ENCODE measurements at places on chromosomes 4 and X.
A peak's percentile ranks its signal among the peaks of the same experiment; 100 is the strongest.

DNA sequence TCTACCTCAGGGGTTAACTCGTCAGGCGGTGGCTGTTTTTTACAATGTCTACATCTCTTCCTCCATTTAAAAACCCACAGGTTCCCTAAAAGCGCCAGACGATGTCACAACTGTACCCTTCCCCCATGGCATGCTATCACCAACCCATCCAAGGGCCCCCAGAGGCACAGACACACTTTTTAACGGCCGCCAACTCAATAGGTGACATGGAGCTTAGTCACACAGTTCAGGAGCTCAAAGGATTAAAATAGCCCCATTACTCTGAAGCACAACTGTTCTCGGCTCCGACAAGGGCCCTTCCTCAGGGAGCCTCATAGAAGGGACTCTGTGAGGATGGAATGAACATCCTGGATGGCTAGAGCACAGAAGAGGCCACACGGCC, 12.4 kb downstream of the SH3KBP1 start:
- DNase-seq = no peak

DNA sequence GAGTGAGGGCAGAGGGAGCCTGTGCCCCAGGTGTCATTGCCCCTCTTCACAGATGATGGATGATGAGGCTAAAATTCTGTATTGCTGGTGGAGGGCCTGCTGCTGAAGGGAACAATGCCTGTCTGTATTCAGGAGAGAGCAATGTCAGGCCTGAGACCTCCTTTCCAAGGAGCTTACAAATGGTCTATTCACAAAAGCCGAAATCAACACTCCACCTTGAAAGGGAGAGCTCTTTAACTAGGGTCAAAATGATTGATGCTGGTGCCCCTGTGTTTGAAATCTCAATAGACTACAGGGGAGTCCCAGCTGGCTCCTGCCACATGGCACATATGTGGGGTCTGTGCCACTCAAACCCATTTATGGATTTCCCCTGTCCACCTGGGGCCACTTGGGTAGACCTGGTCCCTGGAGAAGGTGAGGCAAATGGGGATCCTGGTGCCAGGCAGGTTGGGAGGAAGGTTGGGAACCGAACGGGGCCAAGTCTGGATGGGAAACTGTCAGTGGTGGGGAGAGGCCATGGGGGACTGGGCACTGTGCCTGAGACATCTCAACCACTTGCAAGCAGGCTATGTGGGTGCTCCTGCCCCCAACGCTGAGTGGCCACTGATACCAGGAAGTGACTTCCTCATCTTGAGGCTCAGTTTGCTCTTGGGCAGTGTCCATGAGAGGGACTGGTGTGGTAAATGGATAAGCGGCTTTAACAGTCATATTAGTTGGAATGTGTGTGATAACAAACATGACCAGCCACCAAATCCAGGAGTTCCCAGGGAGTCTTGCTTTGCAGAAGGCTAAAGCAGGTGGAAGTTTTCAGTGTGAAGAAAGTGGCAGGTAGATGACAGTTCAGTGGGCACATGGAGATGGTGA, 223.8 kb upstream of the PSAPL1 start:
- no peak for DNase-seq

DNA sequence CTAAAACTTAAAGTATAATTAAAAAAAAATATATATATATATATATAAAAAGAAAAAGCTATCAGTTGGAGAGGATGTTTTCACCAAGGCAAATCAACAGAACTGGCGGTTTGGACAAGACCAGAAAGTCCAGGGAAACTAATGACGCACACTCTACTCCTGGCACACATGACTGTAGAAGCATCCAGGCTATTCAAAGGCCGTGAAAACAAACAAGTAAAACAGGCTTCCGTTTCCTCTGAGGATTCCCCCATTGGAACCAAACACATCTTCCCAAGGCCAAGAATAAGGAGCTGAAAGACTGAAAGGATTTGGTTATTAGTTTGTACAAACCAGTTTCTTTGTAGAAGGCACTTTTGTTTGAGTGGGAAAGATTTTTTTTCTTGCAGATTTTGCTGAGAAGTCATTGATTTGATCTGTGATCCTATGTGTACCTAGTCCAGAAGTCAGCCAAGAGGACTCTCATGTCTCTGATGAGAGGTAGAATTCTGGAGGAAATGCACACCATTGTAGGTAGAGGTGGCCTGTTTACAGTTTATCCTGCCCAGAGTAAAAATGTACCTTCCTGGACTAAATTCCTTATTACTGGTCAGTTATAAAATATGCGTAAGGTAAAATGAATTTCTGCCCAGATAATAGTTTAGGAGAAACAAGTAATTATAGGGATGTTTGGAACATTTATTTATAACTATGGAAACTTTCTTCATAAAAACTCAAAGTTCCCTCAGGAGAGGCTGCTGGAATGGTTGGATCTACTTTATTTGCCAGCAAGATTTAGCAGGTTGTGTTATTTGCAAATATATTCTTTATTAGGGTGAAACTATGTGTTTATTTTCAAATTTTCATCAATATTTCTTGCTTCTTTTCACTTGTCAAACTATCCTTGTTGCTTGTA, 66.5 kb downstream of the DMP1 start:
- DNase-seq = no peak

DNA sequence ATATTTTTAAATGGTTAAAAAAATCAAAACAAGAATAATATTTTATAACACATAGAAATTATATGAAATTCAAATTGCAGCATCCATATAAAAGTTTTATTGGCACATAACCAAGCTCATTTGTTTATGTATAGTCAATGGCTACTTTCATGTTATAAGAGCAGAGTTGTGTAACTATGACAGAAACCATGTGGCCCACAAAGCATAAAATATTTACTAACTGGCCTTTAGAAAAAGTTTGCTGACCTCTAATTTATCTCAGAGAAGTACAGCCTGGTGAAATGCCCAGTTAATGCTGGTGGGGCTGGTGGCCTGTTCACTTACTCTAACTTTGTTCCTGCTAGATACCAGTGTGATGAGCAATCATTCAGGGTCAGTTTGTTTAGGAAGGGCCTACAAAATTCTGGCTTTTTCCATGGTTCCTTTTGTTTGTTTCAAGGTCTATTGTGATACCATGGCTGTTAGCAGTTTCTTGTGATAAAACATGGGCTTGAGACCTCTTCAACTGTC, 104.6 kb downstream of the PPP1R2C start:
- DNase-seq = no peak

- DNase-seq = no peak
These were observed 113.8 kb upstream of the ENPP6 start for GRCh38 chr4:184331268-184331995.

- DNase-seq = no peak
These were observed 30.0 kb upstream of the ANXA5 start for GRCh38 chr4:121726642-121727268.

- no peak for DNase-seq
These were observed 195.1 kb upstream of the ATP6AP2 start for GRCh38 chrX:40385682-40386081.

- no peak for DNase-seq
These were observed 6.0 kb downstream of the RASL11B start for GRCh38 chr4:52868133-52868532.

DNA sequence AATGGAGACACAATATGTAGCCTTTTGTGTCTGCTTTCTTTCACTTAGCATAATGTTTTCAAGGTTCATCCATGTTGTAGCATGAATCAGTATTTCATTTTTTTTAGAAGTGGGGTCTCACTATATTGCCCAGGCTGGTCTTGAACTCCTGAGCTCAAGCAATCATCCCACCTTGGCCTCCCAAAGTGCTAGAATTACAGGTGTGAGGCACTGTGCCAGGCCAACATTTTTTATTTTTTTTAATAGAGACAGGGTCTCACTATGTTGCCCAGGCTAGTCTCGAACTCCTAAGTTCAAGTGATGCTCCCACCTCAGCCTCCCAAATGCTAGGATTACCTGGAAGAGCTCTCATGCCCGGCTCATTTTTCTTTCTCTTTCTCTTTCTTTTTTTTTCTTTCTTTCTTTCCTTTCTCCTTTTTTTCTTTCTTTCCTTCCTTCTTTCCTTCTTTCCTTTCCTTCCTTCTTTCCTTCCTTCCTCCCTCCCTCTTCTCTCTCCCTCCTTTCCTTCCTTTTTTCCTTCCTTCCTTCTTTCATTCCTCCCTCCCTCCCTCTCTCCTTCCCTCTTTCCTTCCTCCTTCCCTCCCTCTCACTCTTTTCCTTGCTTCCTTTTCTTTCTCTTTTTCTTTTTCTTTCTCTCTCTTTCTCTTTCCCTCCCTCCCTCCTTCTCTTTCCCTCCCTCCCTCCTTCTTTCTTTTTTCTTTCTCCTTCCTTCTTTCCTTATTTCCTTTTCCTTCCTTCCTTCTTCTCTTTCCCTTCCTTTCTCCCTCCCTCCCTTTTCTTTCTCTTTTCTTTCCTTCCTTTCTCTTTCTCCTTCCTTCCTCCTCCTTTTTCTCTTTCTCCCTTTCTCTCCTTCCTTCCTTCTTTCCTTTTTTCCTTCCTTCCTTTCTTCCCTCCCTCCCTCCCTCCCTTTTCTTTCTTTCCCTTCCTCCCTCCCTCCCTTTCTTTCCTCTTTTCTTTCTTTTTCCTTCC, 10.1 kb upstream of the RPL39 start:
- DNase-seq = no peak

- DNase-seq = no peak
These were observed 45.8 kb upstream of the SERTM2 start for GRCh38 chrX:111465669-111466068.

GRCh38 chr4:24885342-24885741, 27.5 kb downstream of the CCDC149 start:
- DNase-seq = no peak

DNA sequence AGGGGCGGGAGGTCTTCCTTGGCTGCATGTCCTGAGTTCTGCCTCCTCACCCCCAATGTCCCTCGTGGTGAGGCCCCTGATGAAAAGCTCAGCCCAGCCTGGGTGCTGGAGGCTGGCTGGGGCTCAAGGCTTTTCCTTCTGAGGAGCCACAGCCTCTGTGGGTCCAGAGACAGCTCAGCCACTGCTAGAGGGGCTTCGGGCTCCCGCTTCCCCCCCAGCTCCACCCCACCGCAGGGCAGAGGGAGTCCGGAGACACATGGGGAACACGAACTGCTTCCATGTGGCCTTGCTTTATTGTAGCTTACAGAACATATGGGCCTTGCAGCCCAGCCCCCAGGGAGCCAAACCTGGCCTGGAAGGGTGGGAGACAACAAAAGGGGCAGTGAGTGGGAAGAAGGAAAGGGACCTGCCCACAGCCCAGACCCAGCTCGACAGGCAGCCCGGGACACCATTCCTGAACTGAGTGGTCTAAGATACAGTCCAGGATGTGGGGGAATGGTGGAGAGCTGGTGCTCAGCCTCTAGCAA, 89.9 kb upstream of the NKX1-1 start:
- DNase-seq = no peak

DNA sequence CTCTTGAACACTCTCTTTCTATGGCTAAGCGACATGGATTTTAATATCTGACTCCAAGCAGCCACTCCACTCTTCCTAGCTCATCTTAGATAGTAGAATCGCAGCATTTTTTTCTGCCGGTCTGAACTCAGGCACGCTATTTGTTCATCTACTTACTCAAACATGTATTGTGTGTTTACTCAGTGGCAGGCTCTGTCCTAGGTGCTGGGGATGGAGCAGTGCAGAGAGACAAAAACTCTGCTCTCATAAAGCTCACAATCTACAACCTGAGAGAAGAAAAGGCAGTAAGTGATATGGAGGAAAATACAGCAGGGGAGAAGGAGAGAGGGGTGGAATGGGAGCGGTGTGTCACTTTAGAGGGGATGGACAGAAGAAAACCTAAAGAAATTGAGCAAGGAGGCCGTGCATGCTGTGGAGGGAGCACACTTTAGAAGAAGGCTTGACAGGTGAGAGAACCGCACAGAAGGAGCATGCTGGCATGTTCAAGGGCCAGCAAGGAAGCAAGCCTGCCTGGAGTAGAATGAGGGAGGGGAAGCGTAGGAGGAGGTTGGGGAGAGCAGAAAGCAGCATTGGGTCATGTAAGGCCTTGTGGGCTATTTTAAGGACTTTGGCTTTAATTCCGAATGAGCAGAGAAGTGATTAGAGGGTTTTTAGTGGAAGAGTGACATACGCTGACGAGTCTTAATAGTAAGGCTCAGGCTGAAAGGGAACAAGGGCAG, 132.0 kb downstream of the ANK2 start:
- DNase-seq = no peak

DNA sequence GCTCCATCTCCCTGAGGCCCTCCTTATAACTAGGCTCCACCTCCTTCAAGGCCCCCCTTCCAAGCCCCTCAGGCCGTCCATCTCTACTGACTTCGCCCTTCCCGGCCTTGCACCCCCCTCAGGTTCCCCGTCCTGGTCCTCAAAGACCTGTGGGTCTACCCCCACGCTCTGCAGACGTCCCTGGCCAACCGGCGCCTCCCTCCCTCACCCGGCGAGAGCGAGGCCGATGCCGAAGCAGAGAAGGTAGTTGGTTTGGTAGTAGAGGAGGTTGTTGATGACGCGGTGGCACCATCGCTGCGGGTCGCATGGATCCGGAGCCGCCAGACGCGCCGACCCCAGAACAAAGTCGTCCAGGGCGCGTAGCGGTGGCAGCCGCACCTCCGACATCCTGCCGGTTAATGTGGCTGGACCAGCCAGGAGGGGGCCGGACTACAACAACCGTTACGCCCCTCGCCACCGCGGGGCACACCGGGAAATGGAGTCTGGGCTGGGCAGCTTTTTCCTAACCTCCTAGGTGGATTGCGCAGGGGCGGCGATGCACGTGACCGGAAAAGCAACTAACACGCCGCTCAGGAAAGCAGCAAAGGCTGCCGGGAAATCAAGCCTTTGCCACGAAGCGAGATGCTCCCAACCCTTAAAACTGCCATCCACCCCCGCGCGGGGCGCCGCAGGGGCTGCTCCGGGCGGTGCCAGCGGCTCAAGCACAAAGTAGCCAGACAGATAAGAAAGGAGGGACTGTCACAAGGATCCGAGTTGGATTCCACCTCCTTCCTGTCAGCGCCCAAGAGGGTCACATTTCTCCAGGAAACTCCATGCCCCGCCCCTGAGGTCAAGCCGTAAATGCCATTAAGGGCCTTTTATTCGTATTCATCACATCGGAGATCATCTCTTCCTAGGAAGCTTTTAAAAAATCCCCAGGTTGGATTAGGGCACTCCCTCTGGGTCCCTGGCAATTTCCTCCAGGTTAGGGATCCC, at the start of gene PRAF2:
Gene PRAF2 (minus strand): TSS at position 402 of the 975 bp plus-strand sequence. CDS start 15 bp downstream, at position 387.
- peak; percentile 86 for DNase-seq

GRCh38 chr4:93495346-93495745, 333.2 kb upstream of the ATOH1 start:
- no peak for DNase-seq

GRCh38 chr4:128544272-128544671, 256.7 kb upstream of the PGRMC2 start:
- DNase-seq = no peak

- no peak for DNase-seq
These were observed 17.7 kb downstream of the SPARCL1 start for GRCh38 chr4:87511500-87511899.

GRCh38 chr4:68962868-68963267, 11.3 kb upstream of the UGT2A3 start:
- no peak for DNase-seq

GRCh38 chr4:141307241-141307689, 86.6 kb downstream of the ZNF330 start:
- DNase-seq = peak; percentile 34

GRCh38 chr4:17773135-17773698, 8.2 kb downstream of the FAM184B start:
- DNase-seq = no peak

DNA sequence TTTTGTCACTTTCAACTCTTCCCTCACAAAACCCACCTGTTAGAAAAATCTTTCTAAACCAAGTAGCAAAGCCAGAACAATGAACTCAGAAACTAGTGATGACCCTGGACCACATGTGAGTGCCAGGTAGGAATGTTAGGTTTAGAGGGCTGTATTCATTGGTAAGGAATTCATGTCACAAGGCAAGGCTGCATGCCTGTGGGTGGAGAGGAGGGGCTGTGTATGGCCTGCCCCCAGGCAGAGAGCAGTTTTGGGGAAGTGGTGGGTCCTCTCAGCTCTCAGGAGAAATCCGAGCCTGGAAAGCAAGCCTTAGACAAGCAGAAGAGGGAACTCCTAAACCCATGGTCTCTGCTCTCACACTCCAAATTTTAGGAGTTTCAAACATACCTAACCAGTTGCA, 2.4 kb downstream of the RNF175 start:
- no peak for DNase-seq
